ENCODE measurements at places on chromosomes 7 and 10. TPM values are rescaled to one million over a fixed set of nuclear protein-coding genes. Genes with fewer than 3 reads are reported as not detected.

ANXA11 gene
- total RNA-seq: 190 TPM

AMPH gene
- total RNA-seq: not detected

SAP25 gene
- total RNA-seq: 13.8 TPM

DNA sequence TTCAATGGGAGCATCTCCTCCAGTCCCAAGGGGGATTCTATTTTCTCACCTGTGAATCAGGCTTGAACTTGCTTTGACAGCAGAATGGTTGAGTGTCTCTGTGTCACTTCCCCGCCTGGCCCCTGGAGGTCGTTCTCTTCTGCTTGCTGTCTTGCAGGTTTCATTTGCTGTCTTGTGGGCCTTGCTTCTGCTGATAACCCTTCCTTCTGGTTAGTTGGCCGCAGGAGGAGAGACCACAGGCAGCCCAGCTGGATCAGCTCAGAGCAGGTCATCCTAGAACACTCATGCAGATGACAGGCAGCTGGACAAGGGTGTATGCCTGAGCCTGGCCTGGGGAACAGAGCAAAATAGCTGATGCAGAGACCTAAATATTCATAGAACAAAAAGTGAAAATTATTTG is 344.2 kb upstream of the ADARB2 start:
- H3K27me3 ChIP-seq: peaks cover 2% of the 10 kb centered on the region
- H3K4me1 ChIP-seq: no peaks in the 10 kb centered on the region
- no peaks in the 10 kb centered on the region for H3K36me3 ChIP-seq
- H3K27ac ChIP-seq: no peak overlapping the region
- H3K4me3 ChIP-seq: no peak overlapping the region

DNA sequence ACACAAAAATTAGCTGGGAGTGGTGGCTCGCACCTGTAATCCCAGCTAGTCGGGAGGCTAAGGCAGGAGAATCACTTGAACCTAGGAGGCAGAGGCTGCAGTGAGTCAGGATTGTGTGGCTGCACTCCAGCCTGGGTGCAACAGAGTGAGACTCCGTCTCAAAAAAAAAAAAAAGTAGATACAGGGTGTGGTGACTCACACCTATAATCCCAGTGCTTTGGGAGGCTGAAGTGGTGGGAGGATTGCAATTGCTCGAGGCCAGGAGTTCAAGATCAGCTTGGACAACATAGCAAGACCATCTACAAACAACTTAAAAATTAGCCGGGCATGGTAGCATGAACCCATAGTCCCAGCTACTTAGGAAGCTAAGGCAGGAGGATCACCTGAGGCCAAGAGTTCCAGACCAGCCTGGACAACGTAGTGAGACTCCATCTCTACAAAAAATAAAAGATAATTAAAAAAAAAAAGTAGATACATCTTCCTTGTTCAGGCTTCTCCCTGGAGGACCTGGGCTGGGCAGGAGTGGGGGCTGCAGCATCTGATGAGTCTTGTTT is 2.0 kb downstream of the MOSPD3 start:
- no peak for DNase-seq
- no peaks in the 10 kb centered on the region for H3K27me3 ChIP-seq
- H3K36me3 ChIP-seq: peaks cover 5% of the 10 kb centered on the region
- H3K27ac ChIP-seq: no peak overlapping the region
- no peak overlapping the region for H3K4me3 ChIP-seq
- H3K4me1 ChIP-seq: peaks cover 19% of the 10 kb centered on the region

DNA sequence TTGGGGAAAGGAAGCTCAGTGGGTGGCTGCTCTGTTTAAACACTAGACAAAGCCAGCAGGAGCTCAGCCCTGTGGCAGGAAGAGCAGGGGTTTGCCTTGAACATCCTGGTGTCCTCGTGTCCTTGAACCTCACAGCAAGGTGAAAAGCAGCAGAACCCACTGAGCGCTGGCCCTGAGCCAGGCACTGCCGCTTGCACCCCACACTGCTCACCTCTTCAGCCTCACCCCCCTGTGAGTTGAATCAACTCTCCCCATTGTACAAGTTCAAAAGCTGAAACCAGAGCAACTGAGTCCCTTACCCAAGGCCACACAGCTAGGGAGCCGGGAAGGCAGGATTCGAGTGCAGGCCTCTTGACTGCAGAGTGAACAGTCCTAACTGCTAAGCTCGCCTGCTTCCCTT is 32.0 kb downstream of the SLC29A3 start:
- DNase-seq: no peak
- H3K27ac ChIP-seq: no peak overlapping the region
- H3K27me3 ChIP-seq: no peaks in the 10 kb centered on the region
- H3K4me3 ChIP-seq: no peak overlapping the region
- H3K4me1 ChIP-seq: no peaks in the 10 kb centered on the region

UTF1 gene
- total RNA-seq: not detected

ADAMTS14 gene
- total RNA-seq: not detected

GRCh38 chr7:18020138-18020715 is 7.4 kb downstream of the PRPS1L1 start:
- H3K4me1 ChIP-seq: no peaks in the 10 kb centered on the region
- H3K4me3 ChIP-seq: no peak overlapping the region
- no peaks in the 10 kb centered on the region for H3K36me3 ChIP-seq
- H3K27me3 ChIP-seq: peaks cover 2% of the 10 kb centered on the region
- no peak for DNase-seq

SEC31B gene
- 21.6 TPM for total RNA-seq

NOS3 gene
- 0.22 TPM for total RNA-seq

- H3K36me3 ChIP-seq: no peaks in the 10 kb centered on the region
- H3K27me3 ChIP-seq: no peaks in the 10 kb centered on the region
- H3K4me3 ChIP-seq: no peak overlapping the region
- no peak overlapping the region for H3K27ac ChIP-seq
- H3K4me1 ChIP-seq: no peaks in the 10 kb centered on the region
- no peak for DNase-seq
Measured at GRCh38 chr10:24010436-24010970, 198.4 kb upstream of the KIAA1217 start.

GRCh38 chr10:78505657-78506056 is 472.0 kb downstream of the RPS24 start:
- no peak overlapping the region for H3K4me3 ChIP-seq
- DNase-seq: no peak
- H3K4me1 ChIP-seq: no peaks in the 10 kb centered on the region
- no peak overlapping the region for H3K27ac ChIP-seq

DNA sequence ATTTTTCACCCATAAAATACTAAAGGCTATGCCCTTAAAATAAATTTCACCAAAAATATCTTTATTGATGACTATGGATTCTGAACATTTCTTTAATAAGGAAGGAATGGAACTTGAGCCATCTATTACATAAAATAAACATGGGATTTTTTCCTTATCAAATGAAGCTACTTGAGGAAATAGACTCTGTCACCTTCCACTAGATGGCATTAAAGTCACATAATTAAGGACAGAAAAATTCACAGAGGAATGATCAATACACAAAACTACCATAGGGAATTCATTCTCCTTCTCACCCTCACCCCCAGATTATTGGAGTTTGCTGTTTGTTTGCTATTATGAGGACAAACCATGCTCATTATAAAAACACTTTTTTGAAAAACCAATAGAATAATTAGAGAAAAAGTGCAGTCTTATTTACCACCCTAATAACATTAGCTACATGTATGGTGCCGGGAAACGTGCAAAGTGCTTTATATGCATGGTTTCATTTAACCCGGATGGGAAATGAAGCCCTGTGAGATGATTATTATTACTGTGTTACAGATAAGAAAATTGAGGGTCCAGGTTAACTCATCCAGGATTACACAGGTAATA is 21.1 kb upstream of the FOXI2 start:
- H3K27me3 ChIP-seq: no peaks in the 10 kb centered on the region
- H3K4me3 ChIP-seq: no peak overlapping the region
- H3K27ac ChIP-seq: no peak overlapping the region
- H3K36me3 ChIP-seq: no peaks in the 10 kb centered on the region
- DNase-seq: no peak
- H3K4me1 ChIP-seq: no peaks in the 10 kb centered on the region

- H3K36me3 ChIP-seq: no peaks in the 10 kb centered on the region
- H3K4me3 ChIP-seq: no peak overlapping the region
- no peak overlapping the region for H3K27ac ChIP-seq
- H3K27me3 ChIP-seq: peaks cover 3% of the 10 kb centered on the region
- no peak for DNase-seq
Measured at GRCh38 chr7:101702362-101702850, 73.3 kb upstream of the MYL10 start.

DNA sequence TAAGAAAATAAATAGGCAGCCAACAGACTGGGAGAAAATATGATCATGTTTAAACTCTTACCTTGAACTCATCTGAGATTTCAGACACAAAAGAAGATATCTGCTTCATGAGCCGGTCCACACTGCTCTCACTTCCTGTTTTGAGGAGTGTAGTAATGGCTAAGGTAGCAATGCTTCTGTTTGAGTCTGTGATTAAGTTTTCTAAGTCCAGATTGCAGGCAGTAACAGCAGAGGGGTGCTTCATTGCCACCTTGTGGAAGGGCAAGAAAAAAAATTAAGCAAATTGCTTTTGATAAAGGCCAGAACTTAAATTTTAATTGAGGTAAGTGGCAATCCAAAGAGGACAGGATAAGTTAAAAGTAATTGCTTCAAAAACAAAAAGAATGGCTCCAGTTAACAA is 69.1 kb downstream of the MEST start:
- H3K36me3 ChIP-seq: peaks cover 13% of the 10 kb centered on the region
- H3K4me3 ChIP-seq: no peak overlapping the region
- no peak overlapping the region for H3K27ac ChIP-seq
- H3K27me3 ChIP-seq: no peaks in the 10 kb centered on the region

CSGALNACT2 gene
- 15.2 TPM for total RNA-seq

GRCh38 chr7:20364571-20365196 is 34.0 kb downstream of the ITGB8 start:
- no peak overlapping the region for H3K4me3 ChIP-seq
- H3K27ac ChIP-seq: no peak overlapping the region
- H3K36me3 ChIP-seq: no peaks in the 10 kb centered on the region
- peaks cover 7% of the 10 kb centered on the region for H3K27me3 ChIP-seq

GRCh38 chr7:954330-955238 is at the start of gene ADAP1:
ADAP1 (minus strand) TSS chr7:954680; CDS start chr7:954477, 203 bp downstream.
- H3K4me3 ChIP-seq: peak within 1 kb of the TSS; percentile 70
- H3K27me3 ChIP-seq: peaks cover 10% of the 10 kb centered on the region
- no peak within 1 kb of the TSS for H3K27ac ChIP-seq
- peaks cover 18% of the 10 kb centered on the region for H3K4me1 ChIP-seq
- DNase-seq: peak; percentile 57
